ENCODE measurements at places on chromosomes 7 and 10.

- H3K27me3 ChIP-seq: no peaks in the 10 kb centered on the region
- no peak for DNase-seq
- no peak overlapping the region for H3K27ac ChIP-seq
- H3K4me1 ChIP-seq: no peaks in the 10 kb centered on the region
- no peaks in the 10 kb centered on the region for H3K36me3 ChIP-seq
- no peak overlapping the region for H3K4me3 ChIP-seq
These were observed 57.2 kb downstream of the COL26A1 start for GRCh38 chr7:101419831-101420230.

DNA sequence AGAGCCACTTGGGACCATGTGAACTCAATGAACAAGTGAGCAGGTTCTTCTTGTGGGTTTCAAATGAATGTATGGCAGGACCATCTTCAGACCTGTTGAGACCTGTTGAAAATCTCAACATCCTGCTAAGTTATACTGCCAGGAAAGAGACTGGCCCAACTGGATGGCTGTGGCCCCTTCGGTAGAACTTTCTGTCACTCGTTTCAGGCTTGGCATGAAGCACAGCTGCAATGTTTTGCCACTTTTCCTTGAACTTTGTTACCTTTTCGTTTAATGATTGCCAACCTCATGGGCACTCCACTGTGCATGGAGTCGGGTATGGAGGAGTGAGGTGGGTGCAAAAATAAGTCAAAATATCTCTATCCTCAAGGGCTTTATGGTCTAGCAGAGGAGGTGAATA is 36.7 kb upstream of the SLC35B4 start:
- no peak overlapping the region for H3K4me3 ChIP-seq
- DNase-seq: no peak
- H3K4me1 ChIP-seq: no peaks in the 10 kb centered on the region
- H3K36me3 ChIP-seq: no peaks in the 10 kb centered on the region
- H3K27me3 ChIP-seq: no peaks in the 10 kb centered on the region
- no peak overlapping the region for H3K27ac ChIP-seq

GRCh38 chr10:31935678-31936077 is 7.0 kb upstream of the ARHGAP12 start:
- no peaks in the 10 kb centered on the region for H3K36me3 ChIP-seq
- no peak for DNase-seq
- no peak overlapping the region for H3K27ac ChIP-seq
- peaks cover 2% of the 10 kb centered on the region for H3K4me1 ChIP-seq
- H3K27me3 ChIP-seq: no peaks in the 10 kb centered on the region
- H3K4me3 ChIP-seq: no peak overlapping the region

- H3K4me3 ChIP-seq: peak overlapping the region; percentile 87
- H3K27me3 ChIP-seq: no peaks in the 10 kb centered on the region
- no peaks in the 10 kb centered on the region for H3K4me1 ChIP-seq
- no peaks in the 10 kb centered on the region for H3K36me3 ChIP-seq
- peak; percentile 95 for DNase-seq
These were observed 98.8 kb upstream of the ZNF722 start for GRCh38 chr7:63899691-63900393.

DNA sequence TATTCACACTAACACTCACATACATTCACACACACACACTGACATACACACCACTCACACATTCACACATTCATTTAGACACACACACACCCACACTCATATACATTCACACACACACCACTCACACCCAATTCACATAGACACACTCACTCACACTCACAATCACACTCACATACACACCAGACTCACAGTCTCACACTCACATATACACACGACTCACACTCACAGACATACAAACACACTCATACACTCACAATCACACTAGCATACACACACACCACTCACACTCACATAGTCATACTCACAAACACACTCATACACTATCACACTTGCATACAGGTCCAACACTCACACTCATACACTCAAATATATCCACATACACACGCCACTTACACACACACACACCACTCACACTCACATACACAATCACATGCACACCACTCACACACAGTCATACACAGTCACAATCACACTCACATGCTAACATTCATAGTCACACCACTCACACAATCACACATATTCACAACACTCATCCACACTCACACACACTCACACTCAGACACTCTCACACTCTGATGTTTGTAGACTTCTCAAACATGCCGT is 312.6 kb downstream of the SFMBT2 start:
- DNase-seq: no peak
- H3K36me3 ChIP-seq: no peaks in the 10 kb centered on the region
- no peaks in the 10 kb centered on the region for H3K4me1 ChIP-seq
- no peak overlapping the region for H3K27ac ChIP-seq

GRCh38 chr7:8579661-8580194 is 146.3 kb downstream of the NXPH1 start:
- H3K4me1 ChIP-seq: no peaks in the 10 kb centered on the region
- no peaks in the 10 kb centered on the region for H3K36me3 ChIP-seq
- no peak overlapping the region for H3K27ac ChIP-seq
- no peak overlapping the region for H3K4me3 ChIP-seq
- H3K27me3 ChIP-seq: no peaks in the 10 kb centered on the region

- peaks cover 20% of the 10 kb centered on the region for H3K4me1 ChIP-seq
- no peak for DNase-seq
- peak overlapping the region; percentile 89 for H3K4me3 ChIP-seq
- no peaks in the 10 kb centered on the region for H3K27me3 ChIP-seq
These were observed 846 bp upstream of the ZNF775 start for GRCh38 chr7:150378115-150378852.

DNA sequence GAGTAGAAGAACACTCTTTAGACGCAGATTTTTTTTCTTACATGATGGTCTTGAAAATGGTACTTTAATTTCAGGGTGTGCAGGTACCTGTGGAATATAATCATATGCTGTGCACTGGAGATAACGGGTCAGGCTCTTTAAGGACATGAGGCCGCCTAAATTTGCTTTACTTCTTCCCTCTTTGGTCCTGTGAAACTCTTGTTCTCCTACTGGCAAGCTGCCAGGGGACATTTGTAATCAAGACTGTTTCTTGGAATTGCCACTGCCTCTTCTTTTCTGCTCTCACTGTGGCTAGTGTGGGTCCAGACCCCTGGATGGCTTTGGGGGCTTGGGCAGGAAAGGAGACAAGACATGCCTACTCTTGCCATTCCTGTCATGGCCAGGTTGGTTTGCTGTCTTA is 146.0 kb downstream of the SND1 start:
- H3K4me1 ChIP-seq: no peaks in the 10 kb centered on the region
- H3K36me3 ChIP-seq: no peaks in the 10 kb centered on the region
- no peak overlapping the region for H3K27ac ChIP-seq
- no peaks in the 10 kb centered on the region for H3K27me3 ChIP-seq
- peak; percentile 21 for DNase-seq
- H3K4me3 ChIP-seq: no peak overlapping the region

- peaks cover 5% of the 10 kb centered on the region for H3K4me1 ChIP-seq
- H3K36me3 ChIP-seq: no peaks in the 10 kb centered on the region
- no peak for DNase-seq
- H3K4me3 ChIP-seq: no peak overlapping the region
- H3K27me3 ChIP-seq: no peaks in the 10 kb centered on the region
- no peak overlapping the region for H3K27ac ChIP-seq
These were observed 5.9 kb downstream of the VPS41 start for GRCh38 chr7:38903057-38903456.

DNA sequence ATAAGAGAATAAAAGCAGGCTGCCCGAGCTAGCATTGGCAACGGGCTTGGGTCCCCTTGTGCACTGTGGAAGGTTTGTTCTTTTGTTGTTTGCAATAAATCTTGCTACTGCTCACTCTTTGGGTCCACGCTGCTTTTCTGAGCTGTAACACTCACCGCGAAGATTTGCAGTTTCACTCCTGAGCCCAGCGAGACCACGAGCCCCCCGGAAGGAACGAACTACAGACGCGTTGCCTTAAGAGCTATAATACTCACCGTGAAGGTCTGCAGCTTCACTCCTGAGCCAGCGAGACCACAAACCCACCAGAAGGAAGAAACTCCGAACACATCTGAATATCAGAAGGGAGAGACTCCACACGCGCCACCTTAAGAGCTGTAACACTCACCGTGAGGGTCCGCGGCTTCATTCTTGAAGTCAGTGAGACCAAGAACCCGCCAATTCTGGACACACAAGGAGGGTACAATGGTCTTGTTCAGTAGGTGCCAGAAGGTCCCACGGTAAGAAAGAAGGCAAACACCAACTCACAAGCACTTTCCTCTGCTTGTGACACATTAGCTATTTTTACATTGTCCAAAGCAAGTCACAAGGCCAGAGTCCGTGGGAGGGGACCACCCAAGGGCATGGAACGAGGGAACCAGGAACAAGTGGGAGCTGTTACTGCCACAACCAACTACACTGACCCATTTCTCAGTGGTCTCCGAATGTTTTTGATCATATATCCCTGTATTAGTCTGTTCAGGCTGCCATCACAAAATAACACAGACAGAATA is 29.2 kb upstream of the CACUL1 start:
- H3K4me3 ChIP-seq: no peak overlapping the region
- H3K36me3 ChIP-seq: no peaks in the 10 kb centered on the region
- no peaks in the 10 kb centered on the region for H3K27me3 ChIP-seq
- DNase-seq: peak; percentile 30

- H3K4me3 ChIP-seq: peak overlapping the region; percentile 96
- H3K27me3 ChIP-seq: no peaks in the 10 kb centered on the region
- H3K36me3 ChIP-seq: no peaks in the 10 kb centered on the region
- no peak for DNase-seq
These were observed 667 bp downstream of the KLLN start for GRCh38 chr10:87862679-87863052.

DNA sequence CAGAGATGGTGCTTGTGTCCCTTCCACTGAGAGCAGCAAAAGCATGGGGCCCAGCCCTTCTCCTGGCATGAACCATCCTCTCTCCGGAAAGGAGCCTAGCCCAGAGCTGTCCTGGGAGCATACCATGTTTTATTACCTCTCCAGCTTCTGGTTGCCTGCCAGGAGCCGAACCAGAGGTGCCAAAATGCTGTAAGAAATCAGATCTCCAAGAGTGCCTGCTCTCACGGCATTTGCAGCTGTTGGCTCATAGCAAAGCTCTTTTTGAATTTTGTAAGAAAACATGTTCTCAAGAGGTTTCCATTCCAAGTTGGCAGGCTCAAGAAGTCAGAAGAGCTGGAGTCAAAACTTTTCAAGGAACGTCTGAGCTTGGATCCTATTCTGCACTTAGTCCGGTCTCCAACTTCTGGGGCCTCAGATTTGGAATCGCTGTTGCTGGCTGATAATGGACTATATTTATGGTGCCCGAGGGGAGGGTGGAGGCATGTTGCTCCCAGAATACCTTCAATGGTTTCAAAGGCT is 211.7 kb upstream of the MKI67 start:
- DNase-seq: no peak
- H3K27ac ChIP-seq: no peak overlapping the region
- H3K4me1 ChIP-seq: no peaks in the 10 kb centered on the region

DNA sequence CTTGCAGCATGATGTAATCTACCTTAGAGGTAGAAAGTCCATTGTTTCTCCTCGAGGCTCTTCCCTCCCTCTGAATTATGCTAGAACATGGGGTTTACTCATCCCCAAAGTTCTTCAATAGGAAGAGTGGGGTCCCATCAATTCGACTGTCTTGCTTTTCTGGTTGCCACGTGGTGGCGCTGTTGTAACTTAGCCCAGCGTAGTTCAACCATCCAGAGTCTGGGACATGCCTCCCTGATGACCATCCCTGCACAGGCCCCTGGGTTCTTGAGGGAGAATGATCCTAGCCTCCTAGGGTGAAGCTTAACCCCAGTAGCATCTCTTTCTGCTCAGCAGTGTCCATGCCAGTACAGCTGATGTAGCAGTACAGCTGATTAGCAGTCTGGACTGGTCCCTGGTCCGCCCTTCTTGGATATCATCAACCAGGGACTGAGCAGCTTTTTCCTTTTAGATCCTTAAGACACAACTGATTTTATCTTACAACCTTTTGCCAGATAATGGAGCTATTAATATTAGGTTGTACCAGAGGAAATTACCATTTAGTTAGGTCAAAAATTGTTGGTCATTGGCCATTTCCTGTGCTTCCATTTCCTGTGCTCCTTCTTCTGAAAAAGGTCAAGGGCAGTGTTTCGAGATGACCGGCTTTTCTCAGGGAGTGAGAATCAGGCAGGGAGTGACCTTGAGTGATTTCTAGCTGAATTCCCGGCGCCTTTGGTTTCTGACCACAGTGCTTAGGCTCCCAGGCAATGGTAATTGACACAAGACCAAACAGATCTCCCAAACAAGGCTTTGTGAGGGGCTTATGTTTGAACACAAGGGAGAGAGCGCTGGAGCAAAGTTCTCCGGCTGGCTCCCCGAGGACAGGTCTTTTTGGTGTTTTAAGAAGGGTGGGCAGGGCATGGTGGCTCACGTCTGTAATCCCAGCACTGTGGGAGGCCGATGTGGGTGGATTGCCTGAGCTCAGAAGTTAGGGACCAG is 65.4 kb downstream of the TACC2 start:
- H3K36me3 ChIP-seq: no peaks in the 10 kb centered on the region
- no peaks in the 10 kb centered on the region for H3K27me3 ChIP-seq
- peaks cover 4% of the 10 kb centered on the region for H3K4me1 ChIP-seq
- DNase-seq: peak; percentile 60

- H3K4me1 ChIP-seq: peaks cover 48% of the 10 kb centered on the region
- DNase-seq: peak; percentile 38
- H3K36me3 ChIP-seq: no peaks in the 10 kb centered on the region
- H3K27me3 ChIP-seq: no peaks in the 10 kb centered on the region
- peak overlapping the region; percentile 78 for H3K27ac ChIP-seq
These were observed 25.7 kb upstream of the ADD3 start for GRCh38 chr10:109982123-109982522.

DNA sequence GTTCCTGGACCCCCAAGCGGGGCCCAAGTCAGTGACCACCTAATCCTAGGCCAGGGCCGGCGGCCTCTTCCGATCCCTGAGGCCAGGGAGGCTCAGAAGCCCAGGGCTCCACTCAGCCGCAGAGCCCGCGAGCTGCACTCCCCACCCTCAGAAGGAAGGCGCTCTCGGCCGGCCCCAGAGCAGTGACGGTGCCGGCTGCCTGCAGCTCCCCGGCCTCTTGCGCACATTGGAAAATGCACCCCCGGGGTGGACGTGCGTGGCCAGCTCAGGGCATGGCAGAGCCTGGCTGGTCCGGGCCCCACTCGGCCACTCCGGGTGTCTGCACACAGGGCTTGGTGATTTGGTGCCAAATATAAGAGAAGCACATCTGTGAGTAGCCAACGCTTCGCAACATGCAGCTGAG is 269.1 kb downstream of the PTPRN2 start:
- no peak overlapping the region for H3K27ac ChIP-seq
- H3K4me1 ChIP-seq: no peaks in the 10 kb centered on the region
- H3K36me3 ChIP-seq: no peaks in the 10 kb centered on the region
- no peak for DNase-seq

DNA sequence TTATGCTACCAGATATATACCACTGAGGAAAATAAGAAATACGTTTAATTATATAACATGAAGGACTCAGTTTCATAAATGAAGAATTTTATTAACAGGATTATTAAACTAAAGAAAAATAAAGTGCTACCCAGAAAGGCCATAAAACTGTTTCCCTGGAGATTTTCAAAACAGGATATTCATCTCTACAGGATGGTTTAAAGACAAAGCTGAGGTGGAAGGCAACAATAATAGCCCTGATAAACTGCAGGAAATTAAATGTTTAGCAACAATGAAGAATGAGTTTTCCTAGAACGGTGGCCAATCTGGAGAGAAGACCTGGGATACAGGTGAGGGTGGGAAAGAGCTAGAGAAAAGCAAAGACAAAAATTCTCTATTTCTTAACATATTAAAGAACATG is 11.9 kb downstream of the RHEB start:
- DNase-seq: no peak
- H3K27me3 ChIP-seq: no peaks in the 10 kb centered on the region
- H3K27ac ChIP-seq: no peak overlapping the region
- peaks cover 22% of the 10 kb centered on the region for H3K4me1 ChIP-seq

GRCh38 chr10:93028883-93029282 is 31.7 kb upstream of the CYP26C1 start:
- H3K4me1 ChIP-seq: no peaks in the 10 kb centered on the region
- H3K27ac ChIP-seq: no peak overlapping the region
- no peaks in the 10 kb centered on the region for H3K36me3 ChIP-seq
- H3K27me3 ChIP-seq: no peaks in the 10 kb centered on the region
- DNase-seq: no peak
